ENCODE measurements at places on chromosomes 13 and 19.
A peak's percentile ranks its signal among the peaks of the same experiment; 100 is the strongest.

DNA sequence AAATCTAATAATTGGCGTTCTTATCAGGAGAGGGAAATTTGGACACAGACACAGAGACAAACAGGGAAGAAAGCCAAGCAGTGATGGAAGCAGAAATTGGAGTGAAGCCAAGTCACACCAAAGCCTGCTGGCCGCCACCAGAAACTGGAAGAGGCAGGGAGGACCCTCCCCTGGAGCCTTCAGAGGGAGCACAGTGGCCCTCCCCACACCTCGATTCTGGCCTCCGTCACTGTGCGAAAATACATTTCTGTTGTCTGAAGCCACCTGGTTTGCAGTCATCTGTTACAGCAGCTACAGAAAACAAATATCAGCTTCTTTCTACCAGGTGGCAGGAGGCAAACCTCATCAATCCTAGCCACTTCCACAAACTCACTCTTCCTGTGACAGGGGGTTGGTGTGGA is 8.3 kb upstream of the TLE6 start:
- DNase-seq, result no peak

DNA sequence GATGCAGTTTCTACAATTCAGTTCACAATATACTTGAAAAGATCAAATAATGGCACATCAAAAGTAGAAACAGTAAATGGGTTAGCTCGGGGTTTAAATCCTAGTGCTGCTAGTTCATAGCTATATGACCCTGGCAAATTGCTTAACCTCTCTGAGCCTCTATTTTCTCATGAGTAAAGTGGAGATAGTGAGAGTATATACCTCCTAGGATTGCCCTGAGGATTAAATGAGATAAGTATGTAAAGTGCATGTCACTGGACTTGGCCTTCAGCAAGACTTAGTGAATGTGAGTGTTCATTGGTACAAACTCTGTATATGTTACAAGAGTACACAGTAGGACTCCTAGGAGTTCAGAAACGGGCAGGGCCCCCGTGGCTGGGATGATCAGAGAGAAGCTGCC is 248.3 kb downstream of the DLEU7 start:
- DNase-seq, result no peak

DNA sequence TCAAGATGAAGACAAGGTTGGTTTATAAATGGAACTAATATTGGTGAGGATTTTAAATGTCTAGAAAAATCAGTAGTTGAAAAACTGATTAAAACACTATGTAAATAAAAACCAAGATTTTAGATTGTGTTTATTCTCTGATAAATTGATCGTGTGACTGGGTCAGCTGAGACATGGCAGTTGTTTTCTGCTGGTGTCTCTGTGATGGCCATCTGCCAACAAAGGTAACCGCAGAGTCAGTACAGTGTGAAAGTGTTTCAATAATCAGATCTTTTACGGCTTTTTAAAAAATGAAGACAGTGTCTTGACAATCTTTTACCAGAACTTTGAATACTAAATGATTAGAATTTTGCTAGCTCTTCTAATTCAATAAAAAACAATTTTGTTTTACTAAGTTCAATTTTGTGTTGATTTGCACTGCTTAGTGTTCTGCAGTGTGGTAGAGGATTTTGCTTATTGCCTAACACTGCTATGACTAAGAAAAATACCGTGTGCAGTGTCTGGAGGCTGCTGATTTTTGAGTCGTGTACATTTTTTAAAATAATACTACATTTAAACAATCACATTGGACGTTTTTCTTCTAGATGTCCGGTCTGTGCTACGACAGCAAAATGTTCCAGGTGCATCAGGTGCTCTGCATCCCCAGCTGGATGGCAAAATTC is 32.7 kb upstream of the GPR183 start:
- peak; percentile 74 for DNase-seq

DNA sequence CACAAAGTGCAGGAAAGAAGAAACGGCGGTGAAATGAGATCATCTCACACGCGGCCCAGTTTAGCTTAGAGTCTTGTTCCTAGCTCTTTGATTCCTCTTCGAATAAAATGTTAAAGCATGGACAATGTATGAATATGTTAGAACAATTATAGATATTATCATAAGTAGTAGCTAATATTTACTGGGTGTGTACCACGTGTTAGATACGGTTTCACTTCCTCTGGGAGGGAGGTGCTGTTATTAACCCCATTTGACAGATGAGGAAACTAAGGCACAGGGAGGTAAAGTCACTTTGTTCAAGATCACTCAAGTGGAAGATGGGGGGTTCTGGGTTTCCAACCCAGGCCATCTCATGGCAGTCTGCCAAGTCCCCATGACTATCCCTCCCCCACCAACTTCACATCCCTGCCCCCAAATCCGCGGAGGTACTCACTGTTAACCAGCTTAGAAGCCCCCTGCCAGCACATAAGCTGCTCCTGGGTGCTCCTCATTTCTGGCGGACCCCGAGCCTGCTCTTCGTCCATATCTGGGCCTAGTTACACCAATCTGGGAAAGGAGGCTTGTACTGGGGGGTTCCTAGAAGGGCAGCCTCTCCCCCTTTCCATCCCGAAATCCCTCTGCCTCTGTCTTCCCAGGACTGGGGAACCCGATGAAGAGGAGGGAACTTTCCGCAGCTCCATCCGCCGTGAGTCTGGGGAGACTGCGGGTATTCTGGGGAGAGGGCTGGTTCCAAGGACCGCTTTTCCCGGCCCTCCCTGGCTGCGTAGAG is 1.0 kb upstream of the FXYD7 start:
- DNase-seq, result no peak

DNA sequence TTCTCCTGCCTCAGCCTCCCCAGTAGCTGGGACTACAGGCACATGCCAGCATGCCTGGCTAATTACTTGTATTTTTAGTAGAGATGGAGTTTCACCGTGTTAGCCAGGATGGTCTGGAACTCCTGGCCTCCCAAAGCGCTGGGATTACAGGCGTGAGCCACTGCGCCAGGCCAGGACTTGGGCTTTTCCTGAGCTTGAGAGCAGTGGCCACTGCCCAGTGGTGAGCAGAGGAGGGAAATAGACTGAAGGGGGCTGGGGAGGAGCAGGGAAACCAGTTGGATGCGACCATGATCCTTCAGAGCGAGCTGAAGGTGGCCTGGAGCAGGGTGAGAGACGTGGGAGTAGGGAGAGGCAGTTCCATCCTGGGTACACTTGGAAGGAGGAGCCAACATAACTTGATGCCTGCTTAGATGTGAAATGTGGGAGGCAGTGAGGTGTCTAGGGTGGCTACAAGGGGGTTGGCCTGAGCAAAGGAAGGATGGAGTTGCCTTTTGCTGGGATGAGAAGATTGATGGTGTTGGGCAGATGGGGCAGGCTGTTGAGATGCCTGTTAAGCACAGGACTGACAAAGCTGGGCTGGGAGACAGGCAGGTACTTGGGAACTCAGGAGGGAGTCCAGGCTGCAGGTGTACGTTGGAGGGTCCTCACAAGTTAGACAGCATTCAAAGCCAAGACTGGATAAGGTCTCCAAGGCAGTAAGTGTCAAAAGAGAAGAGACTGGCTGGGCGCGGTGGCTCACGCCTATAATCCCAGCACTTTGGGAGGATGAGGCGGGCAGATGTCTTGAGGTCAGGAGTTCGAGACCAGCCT is 31.8 kb downstream of the KCTD15 start:
- no peak for DNase-seq

DNA sequence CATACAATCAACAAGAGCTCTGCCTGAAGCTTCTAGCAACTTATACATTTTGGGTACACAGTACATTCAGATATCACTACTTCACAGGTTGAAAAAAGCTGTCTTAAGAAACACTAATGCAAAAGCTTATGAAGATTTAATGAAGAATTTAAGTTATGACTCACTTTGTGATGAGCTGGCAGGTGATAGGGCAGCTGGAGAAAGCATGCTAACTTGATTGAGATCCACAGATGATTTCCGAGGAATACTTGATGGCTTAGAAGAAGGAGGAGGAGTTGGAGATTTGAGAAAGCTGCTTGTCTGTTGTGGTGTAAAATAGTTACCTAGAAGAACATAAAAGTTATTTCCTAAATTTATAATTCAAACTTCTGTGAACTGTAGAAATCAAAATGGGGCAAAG is 23.3 kb downstream of the EXOSC8 start:
- peak; percentile 22 for DNase-seq

DNA sequence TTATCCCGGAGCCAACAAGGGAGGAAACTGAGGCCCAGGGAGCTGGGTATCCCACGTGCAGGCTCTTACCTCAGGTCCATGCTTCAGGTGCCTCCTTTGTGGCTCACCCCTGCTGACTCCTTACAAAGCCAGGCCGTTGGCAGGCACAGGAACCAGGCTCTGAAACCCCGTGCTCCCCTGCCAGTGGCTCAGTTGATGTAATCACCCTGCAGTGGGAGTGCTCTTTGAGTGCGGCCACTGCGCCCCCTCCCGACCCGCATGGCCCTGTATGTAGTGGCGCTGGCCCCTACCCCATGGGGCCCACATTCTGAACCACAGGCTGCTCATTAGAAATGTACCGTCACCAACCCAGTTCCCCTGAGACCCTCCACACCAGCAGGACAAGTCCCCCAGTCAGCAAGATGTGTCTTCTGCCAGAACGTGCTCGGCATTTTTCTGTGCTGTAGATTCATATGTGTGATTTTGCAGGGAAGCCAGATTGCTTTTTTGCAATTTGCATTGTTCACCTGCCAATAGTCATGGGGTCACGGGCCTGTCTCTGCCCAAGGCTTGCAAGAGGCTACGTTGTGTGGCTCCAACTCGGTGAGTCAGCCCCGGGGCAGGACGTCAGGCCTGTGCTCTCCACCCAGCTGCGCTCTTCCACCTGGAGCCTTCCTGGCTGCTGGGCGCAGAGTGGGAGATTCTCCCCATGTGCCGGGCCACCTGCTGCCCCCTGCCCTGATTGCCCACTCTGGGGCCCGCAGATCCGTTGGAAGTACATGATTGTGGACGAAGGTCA is 60.3 kb downstream of the SMARCA4 start:
- DNase-seq, result no peak

GRCh38 chr19:39182174-39182505 is 14.6 kb upstream of the NCCRP1 start:
- DNase-seq, result no peak

GRCh38 chr19:2952953-2953481 is 8.2 kb upstream of the ZNF77 start:
- DNase-seq, result peak; percentile 33

DNA sequence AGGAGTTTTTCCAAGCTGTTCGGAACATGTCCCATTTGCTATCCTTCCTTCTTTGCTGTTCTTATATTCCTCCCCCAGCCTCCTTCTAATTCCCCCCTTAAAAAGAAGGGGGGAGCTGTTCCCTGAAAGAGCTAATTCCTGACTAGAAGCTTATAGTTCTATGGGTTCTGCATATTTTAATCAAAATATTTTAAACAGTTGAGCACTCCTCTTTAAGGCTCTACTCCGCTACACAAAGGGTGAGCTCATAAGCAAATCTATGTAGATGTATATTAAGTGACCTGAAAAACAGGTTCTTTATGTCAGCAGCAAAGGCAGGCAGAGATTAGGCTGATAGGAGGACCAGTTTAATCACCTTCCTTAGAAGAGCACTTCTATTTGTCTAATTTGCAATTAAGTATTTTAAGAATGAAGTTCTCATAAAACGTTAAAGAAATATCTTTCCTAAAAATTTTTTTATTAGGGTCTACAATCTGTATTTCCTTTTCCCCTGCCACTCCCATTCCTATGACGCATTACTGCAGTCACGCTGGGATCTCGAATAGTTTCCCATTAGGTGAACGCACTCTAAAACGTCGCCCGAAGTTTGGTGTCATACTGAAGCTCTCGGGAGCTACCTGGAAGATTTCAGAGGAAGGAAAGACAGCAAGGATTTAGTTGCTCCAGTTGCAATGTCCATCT is 5.2 kb downstream of the EFNB2 start:
- DNase-seq, result no peak

- DNase-seq, result peak; percentile 66
These were observed 21.2 kb upstream of the GTF3A start for GRCh38 chr13:27403203-27403678.

DNA sequence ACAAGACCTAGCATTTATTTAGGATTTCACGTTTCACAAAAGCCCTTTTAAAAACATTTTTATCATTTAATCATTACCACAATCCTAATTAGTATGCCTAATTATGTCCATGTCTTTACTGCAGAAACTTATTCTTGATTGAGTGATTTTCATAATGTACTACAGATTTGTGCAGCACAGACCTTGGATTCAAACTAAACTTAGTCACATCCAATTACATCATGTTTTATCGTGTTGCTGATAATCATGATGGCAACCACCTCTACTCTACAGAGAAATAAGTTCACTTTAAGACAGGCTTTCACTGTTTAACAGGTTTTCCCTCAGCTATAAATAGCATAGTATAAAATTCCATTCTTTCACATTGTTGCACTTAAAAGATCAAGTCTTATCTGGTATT is 240.9 kb upstream of the RFC3 start:
- DNase-seq, result peak; percentile 7

GRCh38 chr19:41934849-41935374 is 6.7 kb upstream of the ERFL start:
- peak; percentile 85 for DNase-seq

DNA sequence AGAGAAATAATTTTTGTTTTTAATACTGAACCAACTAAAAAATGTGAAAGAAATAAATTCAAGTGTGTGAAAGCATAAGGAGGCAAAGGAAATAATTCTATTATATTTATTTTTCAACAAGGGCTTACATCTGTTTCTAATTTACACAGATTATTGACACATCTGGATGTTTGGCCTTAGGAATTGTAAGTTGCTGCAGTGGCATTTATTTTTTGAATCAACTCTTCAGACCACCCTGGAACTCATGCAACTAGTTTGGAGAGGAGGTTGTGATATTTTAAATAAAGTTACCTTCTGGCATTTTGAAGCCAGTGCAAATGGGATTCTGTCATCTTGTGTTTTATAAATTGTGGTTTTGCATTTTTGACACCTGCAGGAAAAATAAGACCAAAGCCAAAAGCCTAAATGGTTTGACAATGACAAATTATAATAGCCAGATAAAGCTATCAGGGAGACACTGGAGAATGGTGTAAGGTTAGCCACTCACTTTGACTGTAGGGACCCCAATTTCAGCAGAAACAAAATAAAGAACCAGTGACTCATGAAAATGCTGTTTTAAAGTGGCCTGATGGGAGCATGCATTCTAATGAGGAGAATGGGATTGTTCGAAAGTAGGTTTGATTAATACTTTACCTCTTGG is 192.9 kb downstream of the KLF5 start:
- DNase-seq, result peak; percentile 64

DNA sequence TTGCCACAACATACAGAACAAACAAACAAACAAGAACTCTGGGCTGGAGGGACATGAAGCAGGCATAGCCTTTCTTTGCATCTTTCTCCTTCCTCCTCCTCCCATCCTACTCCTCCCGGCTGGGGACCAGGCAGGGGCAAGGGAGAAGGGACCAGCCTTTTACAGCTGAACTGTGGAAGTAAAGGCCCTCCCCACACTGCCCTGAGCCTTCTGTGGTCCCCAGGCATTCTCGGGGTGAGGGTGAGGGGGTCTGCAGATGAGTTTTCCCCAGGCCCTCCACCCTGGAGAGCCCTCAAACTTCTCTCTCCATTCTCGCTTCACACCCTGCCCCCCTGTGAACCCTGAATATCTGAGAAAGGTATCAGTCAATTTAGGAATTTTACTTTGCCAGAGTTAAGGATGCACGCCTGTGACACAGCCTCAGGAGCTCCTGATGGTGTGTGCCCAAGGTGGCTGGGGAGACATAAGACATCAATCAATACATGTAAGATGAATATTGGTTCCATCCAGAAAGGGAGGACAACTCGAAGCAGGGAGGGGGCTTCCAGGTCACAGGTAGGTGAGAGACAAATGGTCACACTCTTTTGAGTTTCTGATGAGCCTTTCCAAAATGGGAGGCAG is 170.9 kb downstream of the COL4A1 start:
- no peak for DNase-seq

Measured in adipocyte (in vitro differentiated cells).